ENCODE measurements at places on chromosomes 3 and 15.

- DNase-seq: no peak
These were observed 329.7 kb upstream of the TLE3 start for GRCh38 chr15:70427167-70428120.

GRCh38 chr3:126287171-126287535 is 70.1 kb downstream of the KLF15 start:
- no peak for DNase-seq

DNA sequence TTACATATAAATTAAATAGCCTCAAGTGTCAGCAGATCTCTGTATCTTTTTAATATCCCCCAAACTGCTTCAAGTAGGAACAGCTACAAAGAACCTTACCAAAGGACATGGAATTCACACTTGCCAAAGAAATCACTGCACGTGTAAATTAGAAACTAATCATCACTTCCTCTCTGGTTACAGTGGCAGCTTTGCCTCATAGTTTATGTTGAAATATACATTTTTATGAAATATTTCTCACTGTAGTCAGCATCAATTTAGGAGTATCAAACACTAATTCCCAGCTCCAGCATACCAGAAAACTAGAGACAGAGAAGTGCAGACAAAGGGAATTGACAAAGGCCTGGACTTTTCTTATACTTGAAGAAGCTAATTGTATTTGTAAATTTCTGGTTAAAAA is 260.9 kb downstream of the TIGIT start:
- no peak for DNase-seq

DNA sequence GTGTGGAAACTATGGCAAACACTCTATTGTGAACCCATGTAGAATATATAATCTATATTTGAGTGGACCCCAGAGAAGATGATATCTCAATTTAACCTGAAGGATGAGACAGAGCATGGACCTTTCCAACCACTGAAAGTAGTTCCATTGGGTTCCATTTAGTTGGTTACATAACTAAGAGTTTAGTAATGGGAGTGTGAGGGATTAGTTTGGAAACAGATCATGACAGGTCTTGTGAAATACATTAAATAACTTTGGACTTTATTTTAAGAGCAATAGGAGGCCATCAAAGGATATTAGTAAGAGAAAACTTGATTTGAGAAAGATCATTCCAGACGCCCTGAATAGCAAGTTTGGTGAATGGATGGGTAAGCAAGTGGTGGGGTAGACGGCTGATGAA is 487.2 kb upstream of the ROBO2 start:
- no peak for DNase-seq

GRCh38 chr3:25894101-25894500 is 104.2 kb downstream of the OXSM start:
- DNase-seq: no peak

DNA sequence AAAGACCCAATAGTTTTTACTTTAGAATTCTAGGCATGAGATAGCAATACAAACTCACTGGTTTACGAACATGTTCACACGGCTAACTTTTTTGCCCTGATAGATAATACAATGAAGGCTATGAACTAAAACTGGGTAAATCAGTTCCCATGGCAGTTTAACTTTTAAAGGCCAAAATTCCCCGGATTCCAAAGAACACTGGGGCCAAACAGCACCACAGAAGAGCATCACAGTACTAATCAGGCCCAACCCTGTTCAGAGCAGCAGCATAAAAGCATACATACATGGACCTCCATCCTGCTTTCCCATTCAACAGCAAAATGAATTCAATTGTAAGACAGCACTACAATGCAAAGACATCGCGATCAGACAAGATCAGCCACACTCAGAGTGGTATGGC is 540.3 kb upstream of the CCDC54 start:
- no peak for DNase-seq

DNA sequence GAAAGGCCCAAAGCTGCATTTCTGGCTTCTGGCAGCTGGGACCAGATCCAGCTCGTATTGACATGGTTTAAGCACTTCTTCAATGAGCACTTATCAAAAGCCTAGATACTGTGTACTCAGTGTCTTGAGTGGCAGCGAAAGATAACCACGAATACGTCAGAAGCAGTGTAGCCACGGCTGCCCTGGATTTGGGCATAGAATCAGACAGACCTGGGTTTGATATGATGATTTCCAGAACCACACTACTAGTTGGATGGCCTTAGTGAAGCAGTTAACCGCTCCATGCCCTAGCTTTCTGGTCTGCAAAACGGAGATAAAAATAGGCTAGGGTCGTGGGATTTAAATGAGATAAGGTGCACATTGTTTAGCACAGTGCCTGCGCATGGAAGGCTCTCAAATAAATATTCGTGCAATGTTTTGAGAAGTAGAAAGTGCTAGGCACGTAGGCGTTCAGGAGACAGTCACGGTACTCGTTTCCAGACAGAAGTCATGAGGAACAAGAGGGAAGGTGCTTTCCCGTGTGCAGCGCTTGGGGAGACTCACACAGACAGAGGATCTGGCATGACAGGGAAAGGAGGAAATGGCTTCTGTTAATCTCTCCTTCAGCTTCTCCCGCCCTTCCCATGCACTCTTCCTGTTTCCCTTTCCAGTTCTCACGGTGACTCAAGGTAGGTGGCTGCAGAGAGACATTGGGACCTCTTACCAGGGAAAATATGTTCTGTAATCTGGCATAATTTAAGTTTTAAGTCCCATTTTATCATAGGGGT is 70.3 kb downstream of the CCNL1 start:
- DNase-seq: peak; percentile 47

GRCh38 chr3:98574132-98574531 is 19.3 kb downstream of the CPOX start:
- DNase-seq: no peak

- no peak for DNase-seq
These were observed 8.0 kb downstream of the CHD2 start for GRCh38 chr15:92907896-92908712.

DNA sequence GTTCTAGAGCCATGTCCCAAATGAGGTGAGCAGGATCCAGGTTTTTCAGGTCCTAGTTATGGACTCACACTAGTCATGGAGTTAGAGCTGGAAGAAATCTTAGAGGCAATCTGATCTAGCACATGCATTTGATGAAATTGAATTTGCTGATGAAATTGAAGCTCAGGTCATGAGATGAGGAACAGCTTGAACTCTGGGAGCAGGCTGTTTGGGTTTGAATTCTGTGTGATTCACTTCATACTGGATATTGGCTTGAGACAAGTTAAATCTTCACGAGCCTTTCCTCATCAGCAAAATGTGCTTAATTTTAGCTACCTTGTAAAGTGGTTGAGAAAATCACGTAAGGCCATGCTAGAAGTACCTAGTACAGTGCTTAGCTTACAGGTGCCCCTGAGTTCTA is 33.5 kb upstream of the PARL start:
- DNase-seq: no peak

Data from right lung (tissue), 10 donors.